ENCODE measurements at places on chromosomes 13 and 19.

DNA sequence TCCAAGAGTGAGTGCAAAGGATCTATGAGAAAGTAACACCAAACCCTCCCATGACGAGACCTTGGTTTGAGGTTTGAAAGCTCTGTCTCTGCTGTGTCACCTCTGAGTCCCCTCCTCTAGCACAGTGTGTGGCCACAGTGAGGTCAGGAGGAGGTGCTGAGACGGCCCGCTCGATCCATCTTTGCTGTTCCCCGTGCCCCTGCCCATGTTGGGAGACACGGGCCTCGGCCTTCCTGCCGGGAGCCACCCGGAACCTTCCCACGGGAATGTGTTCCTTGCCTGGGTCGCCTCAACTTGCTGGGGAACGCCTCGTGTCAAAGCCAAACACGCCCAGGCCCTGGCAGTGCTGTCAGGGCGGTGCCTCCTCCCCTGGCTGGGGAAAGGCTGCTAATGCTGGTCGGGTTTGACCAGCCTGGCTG, 10.1 kb downstream of the NANOS3 start:
- peak; percentile 39 for DNase-seq

GRCh38 chr13:79703772-79704171, 222.8 kb downstream of the NDFIP2 start:
- no peak for DNase-seq

GRCh38 chr13:54980651-54981050, 1952.0 kb downstream of the OLFM4 start:
- DNase-seq, result no peak

DNA sequence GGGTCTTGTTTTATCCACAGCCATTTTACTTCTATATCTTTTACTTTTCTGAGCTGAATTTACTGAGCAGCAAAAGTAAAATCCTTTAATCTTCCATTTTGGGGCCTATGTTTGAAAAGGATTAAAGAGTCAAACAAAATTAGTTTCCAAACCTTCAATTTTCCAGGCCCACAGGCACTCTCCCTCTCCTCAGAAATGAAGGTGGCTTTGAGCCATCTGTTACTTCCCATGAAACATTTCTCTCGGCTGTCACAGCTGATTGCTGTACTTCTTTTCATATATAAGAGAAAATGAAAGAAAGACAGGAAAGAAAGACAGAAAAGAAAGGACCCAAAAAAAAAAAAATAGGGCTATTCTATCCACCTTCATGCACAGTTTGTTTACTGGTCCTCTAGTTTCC, 194.9 kb downstream of the LACC1 start:
- DNase-seq, result no peak

DNA sequence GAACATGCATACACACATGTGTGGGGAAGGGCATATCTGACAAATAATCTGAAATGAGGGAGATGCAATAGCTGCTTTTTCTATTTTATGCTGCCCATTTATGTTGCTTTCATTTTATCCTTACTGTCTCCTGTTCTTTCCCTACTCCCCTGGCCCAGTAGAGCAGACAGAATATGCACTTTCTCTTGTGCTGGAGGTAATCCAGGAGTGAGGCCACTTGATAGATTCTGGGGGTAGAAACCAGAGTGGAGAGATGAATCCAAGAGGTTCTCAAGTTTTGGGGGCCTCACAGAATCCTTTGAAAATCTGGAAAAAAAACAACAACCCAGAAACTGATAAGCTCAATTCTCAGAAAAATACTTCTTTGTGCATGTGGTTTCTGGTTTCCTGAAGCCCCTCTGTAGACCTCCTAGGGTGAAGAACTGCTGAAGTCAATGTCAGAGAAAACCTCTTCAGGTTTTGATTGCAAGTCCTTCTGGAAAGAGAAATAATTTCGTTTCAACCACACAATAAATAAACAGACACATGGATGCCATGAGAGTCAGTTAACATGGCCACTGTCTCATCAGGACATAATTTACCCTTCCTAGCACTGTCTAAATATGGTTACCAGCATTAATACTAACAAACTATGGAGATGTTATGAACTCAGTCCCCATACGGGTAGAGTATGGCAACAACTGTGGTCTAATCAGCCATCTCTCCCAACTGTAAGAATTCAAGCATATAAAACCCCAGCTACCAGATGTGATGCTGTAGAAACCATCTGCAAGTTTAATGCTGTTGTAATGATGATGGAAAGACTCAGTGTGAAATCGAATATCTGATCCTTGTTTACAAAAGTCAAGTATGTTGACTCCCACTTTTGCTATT, 355.6 kb downstream of the SLC7A1 start:
- DNase-seq, result no peak

GRCh38 chr13:95708811-95709500, 32.0 kb downstream of the DNAJC3 start:
- DNase-seq, result no peak

DNA sequence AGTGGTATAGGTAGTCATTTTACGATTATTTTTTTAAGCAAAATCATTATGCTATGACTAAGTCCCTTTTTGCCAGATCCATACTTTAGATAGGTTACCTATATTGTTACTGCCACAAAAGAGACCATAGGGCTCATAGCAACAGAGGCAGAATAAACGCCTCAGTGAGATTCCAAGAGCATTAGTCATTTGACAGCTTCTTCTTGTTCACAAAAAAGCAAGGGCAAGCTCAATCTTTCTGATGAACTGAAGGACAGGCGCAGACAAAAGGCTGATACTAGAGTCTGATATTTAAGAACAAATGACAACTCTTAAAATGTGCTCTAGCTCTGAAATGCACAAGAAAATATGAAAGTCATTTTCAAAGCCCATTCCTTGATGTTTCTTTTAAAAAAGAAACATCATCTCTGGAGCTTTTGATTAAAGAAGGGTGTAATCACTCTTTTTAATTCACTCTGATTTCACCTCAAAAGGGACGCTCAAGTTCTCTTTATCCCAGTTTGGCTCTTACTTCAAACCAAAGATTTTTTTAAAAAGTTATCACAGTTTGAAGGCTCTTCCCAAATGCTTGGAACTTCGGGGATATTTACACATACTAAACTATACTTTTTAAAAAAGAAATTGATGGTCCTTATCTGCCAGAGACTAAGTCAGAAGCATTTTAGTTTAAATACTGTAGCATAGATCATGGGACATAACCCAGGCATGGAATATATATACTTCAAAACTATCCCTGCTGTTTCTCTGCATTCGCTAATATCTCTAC, 187.2 kb downstream of the EFNB2 start:
- DNase-seq, result no peak

GRCh38 chr13:49044008-49044407, 68.3 kb downstream of the FNDC3A start:
- no peak for DNase-seq

GRCh38 chr19:54653181-54653809, 9.5 kb upstream of the LILRB4 start:
- DNase-seq, result no peak

- DNase-seq, result no peak
Observed at GRCh38 chr19:37078717-37079032, 442 bp downstream of the ZNF420 start.

DNA sequence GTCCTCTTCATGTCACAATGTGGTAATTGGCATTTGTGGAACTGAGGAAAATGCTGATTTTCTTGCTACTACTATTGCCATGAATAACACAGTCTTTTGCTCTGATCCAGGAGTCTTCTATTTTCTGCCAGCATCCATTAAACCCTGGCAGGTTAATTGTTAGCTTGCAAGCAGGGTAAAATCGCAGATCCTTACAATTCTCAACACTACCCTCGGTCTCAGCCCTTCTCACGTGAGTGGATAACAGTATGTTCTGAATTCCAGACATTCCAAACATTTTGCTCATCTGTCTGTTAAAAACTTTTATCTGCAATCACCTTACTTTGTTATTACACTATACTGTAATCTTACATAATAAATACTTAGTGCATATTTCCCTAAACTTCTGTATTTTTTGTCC, 251.3 kb upstream of the ATXN8OS start:
- DNase-seq, result no peak

DNA sequence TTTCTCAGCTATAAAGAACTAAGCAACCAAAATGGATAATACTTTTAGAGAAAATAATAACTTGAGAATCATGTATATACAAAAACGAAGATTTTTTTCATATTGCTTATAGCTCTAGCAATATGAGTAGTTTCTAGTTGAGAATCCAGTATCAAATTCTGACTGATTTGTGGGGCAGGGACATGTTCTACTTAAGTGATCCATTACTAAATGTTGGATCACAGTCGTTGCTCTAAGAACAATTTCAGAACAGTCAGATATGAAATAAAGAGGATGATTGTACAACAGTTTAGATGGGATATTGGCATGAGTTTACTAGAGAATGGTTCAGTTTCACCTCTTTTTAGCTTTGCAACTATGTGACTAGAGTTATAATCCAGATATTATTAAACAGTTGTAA, 39.9 kb downstream of the SOX21 start:
- no peak for DNase-seq

- no peak for DNase-seq
Observed at GRCh38 chr13:107097916-107098315, 530.0 kb upstream of the ARGLU1 start.

DNA sequence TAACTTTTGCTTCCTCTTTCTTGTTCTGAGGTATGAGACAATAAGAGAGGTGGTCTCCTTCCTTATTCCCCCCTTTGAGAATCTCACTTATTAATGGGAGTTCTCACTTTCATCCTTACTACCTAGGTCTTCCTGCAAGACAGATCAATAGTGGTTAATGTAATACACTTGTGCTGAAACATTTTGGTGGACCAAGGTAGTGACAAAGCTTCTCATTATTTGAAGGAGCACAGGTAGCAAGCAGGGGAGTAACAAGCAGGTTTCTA, 17.9 kb downstream of the ZNF700 start:
- no peak for DNase-seq

- no peak for DNase-seq
Observed at GRCh38 chr19:31572976-31573298, 223.7 kb upstream of the TSHZ3 start.

- DNase-seq, result no peak
Observed at GRCh38 chr13:24074678-24075077, 85.8 kb upstream of the SPATA13 start.

DNA sequence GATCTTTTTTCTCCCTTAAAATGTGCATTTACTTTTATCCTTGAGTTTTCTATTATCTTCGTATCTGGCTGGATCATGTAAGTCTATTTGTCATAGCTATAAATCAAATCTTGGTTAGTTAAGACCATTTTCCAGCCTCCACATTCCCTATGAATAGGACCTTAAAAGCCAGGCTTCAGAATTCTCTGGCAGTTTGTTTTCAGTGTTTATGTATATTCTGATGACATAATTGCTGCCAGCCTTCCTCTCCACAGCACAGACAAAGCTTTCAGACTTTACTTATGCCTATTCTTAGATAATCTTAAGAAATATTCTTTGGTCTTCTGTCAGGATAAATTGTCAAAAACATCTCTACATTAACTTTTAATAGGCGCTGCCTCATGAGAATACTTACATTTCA, 870.8 kb upstream of the SPRY2 start:
- DNase-seq, result no peak

DNA sequence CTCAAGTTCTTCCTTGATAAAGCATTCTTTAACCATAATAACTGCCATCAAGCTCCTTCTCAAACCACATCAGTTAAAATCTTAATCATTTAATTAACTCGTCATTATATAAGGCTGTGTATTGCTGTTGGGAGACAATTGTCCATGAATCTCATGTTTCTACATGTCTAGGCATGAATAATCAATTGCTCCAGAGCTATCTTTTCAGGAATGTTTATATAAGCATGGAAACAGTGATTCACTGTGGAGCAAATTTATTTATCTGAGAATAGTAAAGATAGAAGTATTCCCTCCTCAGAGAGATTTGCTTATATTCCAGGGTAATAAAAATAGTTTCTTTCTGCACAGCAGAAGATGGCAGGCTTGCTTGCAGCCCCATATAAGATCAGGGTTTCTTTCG, 71.1 kb downstream of the CBY2 start:
- no peak for DNase-seq

- DNase-seq, result no peak
Observed at GRCh38 chr13:33034882-33035520, 18.8 kb downstream of the KL start.

- no peak for DNase-seq
Observed at GRCh38 chr13:49550942-49551644, 34.3 kb downstream of the RCBTB1 start.

DNA sequence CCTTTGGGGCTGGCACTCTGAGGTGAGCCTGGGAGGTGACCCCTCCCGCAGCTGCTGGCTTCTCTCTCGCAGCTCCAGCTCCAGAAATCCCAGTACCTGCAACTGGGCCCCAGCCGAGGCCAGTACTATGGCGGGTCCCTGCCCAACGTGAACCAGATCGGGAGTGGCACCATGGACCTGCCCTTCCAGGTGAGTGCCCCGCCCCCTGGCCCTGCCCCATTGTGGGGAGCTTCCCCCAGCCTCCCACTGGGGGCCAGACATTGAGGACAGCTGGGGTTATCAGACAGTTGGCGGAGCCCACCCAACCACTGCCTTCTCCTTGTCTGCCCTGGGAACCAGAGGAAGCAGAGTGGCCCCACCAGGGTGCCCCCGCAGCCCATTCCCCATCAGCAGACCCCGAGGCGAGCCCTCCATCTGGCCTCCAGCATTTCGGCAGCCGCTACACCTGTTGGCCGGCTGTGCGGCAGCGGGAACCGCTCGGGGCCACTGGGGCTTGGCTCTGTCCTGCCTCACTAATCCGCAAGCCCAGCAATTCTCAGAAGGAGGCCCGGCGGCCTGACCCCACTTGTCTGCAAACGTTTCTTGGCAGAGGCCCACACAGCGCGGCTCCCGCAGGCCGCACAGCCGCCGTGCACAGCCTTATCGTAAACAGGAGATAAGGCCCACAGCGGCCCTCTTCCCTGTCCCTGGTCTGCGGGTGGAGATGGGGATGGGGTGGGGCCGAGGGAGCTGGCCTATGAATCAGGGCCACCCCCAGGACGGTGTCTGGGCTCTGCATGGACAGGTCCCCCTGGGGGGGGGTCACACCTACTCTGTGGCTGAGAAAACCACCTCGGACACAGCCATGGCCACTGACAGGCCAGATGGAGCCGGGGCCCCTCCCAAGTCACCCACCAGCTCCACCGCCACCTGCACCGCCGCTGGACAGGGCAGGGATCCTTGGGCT, 48.0 kb downstream of the COMP start:
- DNase-seq, result no peak

GRCh38 chr13:66781241-66781640, 448.9 kb downstream of the PCDH9 start:
- no peak for DNase-seq

- DNase-seq, result no peak
Observed at GRCh38 chr13:73661687-73662425, 472.3 kb downstream of the KLF12 start.

DNA sequence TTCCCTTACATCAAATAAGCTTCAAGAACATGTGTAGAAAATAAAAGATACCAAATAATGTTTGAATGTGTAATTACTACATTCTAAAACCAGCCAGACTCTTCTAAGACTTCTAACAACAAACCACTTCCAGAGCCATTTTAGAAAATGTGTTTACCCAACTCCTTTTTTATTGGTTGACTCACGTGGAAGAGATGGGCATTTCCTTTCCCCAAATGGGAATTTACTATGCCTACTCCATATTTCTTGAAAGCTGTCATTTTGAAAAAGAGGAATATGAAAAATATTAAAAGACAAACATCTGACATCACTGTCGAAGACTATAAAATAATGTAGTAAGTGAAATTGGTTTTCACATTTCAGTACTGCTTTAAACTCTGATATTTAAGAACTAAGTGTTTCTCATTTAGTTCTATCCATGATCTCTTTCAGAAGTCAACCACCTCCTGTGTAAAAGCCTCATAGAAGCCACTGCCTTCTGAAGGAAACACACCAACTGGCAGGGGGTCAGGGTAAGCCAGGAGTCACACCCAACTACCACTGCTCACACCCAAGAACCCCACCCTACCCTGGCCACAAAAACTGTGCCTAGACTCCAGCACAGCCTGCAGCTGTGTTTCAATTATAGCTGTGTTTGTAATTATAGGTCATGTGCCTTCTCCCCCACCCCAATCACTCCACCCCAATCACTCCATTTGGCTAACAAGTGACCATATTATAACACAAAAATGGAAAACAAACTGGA, 86.8 kb downstream of the UBL3 start:
- no peak for DNase-seq

All from stimulated activated CD8-positive, alpha-beta memory T cell treated with anti-CD3 and anti-CD28 coated beads, Interleukin-7, amount 100 ng/mL, for 1 hour (primary cell).